ENCODE measurements at places on chromosomes 3 and 15.
A peak's percentile ranks its signal among the peaks of the same experiment; 100 is the strongest.

GRCh38 chr15:57545995-57546394 is 45.7 kb upstream of the MYZAP start:
- DNase-seq: no peak

- DNase-seq: no peak
Observed at GRCh38 chr3:129441782-129442181, 1.8 kb downstream of the IFT122 start.

DNA sequence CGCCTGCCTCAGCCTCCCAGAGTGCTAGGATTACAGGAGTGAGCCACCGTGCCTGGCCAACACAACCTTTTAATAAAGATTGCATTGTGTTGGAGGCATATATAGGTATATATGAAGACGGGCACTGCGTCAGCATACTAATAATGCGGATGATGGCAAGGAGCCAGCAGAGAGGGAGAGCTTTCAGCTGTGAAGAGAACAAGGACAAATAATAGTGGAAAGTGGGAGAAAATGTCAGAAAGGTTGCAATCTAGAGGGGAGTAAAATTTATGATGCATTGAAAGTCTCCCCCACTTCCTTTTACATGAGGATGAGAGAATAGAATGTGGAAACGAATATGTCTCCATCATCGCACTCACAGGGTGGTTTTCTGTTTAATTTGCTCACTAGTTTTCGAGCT is 170.5 kb upstream of the TBL1XR1 start:
- DNase-seq: no peak

GRCh38 chr3:157129803-157130466 is 30.0 kb downstream of the CCNL1 start:
- peak; percentile 97 for DNase-seq
